ENCODE measurements at places on chromosomes 6 and 20.

- DNase-seq: no peak
Observed at GRCh38 chr6:4858194-4859015, 82.2 kb downstream of the CDYL start.

GRCh38 chr20:18258126-18258860 lies 30.0 kb upstream of the ZNF133 start:
- no peak for DNase-seq

- DNase-seq: no peak
Observed at GRCh38 chr20:22908944-22909343, 126.2 kb upstream of the SSTR4 start.

DNA sequence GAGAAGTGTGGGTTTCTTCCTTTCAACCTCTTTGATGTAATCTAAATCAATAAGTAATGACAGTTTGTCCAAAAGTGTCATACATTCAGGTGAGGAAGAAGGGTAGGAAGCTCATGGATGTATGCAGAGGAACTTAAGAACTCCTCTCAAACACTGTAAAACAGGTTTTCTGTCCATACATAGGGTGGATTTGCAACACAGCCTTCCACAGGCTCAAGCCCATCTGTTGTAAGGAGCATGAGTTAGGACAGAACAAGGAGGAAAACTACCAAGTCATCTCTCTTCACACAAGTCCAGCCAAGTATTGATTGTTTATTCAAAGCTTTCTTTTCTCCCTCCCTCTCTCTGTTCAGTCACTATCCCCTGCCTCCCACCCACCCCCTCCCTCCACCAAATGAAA lies 49.0 kb upstream of the CDYL start:
- no peak for DNase-seq

GRCh38 chr20:62360854-62361798 lies 6.0 kb downstream of the LAMA5 start:
- DNase-seq: no peak

DNA sequence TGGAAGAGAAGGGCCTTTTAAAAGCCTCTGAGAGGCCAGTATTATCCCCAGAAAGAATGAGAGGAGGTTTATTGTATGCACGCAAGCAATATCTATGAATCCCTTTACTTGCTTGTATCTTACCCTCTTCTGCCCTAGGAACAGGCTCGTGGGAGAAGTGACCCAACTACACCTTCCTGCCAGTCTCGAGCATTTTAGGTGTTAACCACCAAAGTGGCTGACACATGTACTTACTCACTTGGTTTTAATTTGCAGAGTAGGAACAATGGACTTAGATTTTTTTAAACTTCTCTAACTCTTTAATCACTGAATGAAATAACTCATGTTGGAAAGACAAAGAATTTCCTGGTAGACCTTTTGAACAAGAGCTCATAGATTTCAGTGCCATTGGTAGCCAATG lies 296.9 kb downstream of the PLCB1 start:
- no peak for DNase-seq

DNA sequence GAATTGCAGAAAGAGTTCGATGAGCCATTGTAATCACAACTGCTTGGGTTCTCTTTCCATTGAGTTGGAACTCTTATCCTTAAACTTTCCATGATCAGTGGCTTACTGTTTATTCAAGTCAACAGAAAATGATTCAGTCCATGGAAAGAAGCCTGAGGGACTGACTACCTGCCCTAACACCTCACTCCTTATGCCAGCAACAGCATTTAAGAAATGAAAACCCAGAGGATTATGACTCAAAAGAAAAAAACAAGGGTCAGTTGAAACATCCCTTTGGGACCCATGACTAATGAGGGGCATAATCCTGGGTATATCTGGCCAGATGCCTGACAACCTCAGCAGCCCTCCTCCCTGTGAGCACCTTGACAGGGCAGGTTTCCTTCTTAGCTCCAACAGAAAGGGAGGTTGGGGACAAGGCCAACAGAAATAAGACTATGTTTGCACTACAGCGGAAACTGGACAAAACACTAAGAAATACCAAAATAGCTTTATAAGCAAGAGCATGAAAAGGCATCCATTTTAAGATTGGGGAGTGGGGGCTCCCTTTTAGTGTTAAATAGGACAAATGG lies 106.7 kb downstream of the MAP3K5 start:
- DNase-seq: no peak

DNA sequence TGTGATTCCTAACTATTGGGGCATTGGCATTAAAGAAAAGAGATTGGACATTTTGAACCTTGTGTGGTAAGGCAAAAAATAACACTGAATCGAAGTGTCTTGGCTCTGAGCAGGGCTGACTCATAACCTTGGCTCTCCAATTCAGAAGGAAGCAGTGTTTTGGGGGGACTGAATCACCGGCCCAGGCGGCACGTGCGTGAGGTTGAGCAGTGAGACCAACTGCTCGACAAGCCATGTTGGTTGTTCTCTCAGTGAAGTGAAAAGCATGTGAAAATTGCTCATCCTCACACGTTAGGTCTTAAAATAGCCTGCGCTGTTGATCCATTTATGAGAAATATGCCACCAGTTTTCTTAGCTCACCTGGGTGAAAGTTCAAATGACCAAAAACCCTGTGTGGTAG lies 137.8 kb upstream of the SPACA1 start:
- no peak for DNase-seq

DNA sequence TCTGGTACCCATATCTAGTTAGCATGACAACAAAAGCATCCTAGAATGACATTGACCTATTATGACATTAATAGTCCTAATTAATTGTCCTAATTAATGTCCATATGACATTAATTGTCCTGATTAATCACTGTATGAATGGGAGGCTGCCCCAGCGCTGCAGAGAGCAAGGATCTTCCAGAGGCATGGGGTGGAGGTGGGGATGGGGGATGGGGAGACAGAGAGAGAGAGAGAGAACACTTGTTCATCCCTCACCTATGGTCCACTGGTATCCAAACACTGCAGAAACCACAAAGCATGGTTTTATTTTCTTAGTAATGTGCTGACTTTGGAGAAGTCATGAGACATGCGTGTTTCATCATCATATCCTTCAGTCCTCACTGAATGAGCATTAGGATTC lies 235.1 kb downstream of the FNDC1 start:
- no peak for DNase-seq

- no peak for DNase-seq
Observed at GRCh38 chr6:57002197-57002596, 44.3 kb upstream of the KIAA1586 start.

DNA sequence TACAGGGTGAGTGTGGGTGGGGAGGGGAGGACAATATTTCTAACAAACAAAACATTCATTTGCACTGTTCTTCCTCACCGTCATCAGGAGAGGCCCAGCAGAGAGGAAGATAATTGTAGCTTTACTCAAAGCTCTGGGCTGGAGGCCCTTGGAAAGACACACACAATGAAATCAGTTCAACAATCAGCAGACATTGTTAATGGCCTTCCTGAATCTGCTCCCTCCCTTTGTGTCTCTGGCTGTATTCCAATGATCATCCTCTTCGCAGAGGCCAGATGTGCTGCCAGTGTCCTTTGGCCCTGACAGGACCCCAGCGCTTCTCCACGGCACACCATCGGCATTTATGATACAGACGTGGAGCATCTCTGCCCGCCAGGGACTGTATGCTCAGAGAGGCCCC lies 44.6 kb upstream of the LRFN2 start:
- DNase-seq: no peak

DNA sequence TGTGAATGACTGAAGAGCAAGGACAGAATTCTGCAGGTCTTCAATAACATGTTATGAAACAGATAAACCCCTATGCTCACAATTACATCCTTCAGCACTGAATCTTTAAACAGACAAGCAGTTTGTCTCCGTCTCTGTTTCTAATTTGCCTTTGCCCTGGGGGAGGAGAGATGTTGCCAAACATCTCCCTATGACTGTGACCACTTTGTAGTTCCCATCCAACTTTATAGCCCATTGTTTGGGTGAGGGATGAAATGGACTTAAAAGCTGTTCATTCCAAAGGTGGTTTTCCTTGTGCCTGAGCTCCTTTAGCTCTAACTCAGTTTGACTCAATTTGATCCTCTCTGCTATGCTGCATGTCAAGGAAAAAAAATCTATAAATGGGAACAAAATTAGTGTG lies 19.5 kb upstream of the ADTRP start:
- DNase-seq: no peak
